ENCODE measurements at places on chromosomes 2 and 18. TPM values are rescaled to one million over a fixed set of nuclear protein-coding genes. Genes with fewer than 3 reads are reported as not detected.

CRIM1 gene
- 1,178 TPM for total RNA-seq

FAP gene
- 1.5 TPM for total RNA-seq

MRPL33 gene
- total RNA-seq = 86.3 TPM

CEP76 gene
- total RNA-seq = 9.3 TPM

MCEE gene
- total RNA-seq = 11.3 TPM

TAF4B gene
- total RNA-seq = 3.4 TPM

RGPD8 gene
- total RNA-seq = 21.5 TPM

MBD5 gene
- 10.3 TPM for total RNA-seq

ZC3H8 gene
- total RNA-seq = 3.9 TPM

LHCGR gene
- total RNA-seq = not detected

C2orf80 gene
- total RNA-seq = not detected

MOGAT1 gene
- total RNA-seq = not detected

TBR1 gene
- total RNA-seq = under 0.01 TPM

OTOS gene
- not detected for total RNA-seq

DCDC2C gene
- total RNA-seq = not detected

CYP27C1 gene
- total RNA-seq = under 0.01 TPM

GKN2 gene
- total RNA-seq = not detected

CYP1B1 gene
- total RNA-seq = 0.18 TPM

TRABD2A gene
- total RNA-seq = 0.56 TPM

PCARE gene
- total RNA-seq = under 0.01 TPM

GPR45 gene
- not detected for total RNA-seq

LINC00305 gene
- total RNA-seq = not detected

LRATD1 gene
- 0.27 TPM for total RNA-seq

RIT2 gene
- total RNA-seq = not detected

G6PC2 gene
- total RNA-seq = not detected

Measured in endothelial cell of coronary artery (primary cell).